ENCODE measurements at places on chromosomes 11 and 22. TPM values are rescaled to one million over a fixed set of nuclear protein-coding genes. Genes with fewer than 3 reads are reported as not detected.

GRCh38 chr22:48907591-48907990 is 920.1 kb downstream of the BRD1 start:
- DNase-seq = peak; percentile 67

DNA sequence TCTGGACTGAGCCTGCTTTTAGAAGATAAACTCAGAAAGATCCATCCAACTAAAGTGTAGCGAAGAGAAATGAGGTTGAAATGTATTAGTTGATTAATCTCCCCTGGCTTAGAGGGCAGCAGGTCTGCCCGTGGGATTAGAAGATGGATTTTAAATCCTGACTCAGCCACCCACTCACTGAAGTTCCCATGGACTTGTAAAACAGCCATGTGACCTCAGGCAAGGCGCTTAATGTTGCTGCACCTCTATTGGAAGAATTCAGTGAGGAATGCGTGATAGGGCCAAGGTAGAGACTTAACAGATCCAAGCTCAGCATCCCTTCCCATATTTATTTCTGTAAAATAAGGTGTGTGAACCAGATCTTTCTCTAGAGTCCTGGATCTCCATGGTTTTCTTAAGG is 45.1 kb upstream of the ELF5 start:
- DNase-seq = no peak

- DNase-seq = no peak
Observed at GRCh38 chr11:118804094-118804493, 13.1 kb upstream of the DDX6 start.

The LDHA gene
- 574 TPM for total RNA-seq

The C1QTNF5 gene
- total RNA-seq = 9.8 TPM

The SLC17A6 gene
- not detected for total RNA-seq

The ELF5 gene
- total RNA-seq = 20.4 TPM

Data from suprapubic skin (tissue), 4 donors.